ENCODE measurements at places on chromosomes 5 and 9.

GRCh38 chr5:65037831-65038815, 269.4 kb downstream of the CWC27 start:
- DNase-seq, result no peak

GRCh38 chr5:77635917-77636640, 2.4 kb downstream of the OTP start:
- no peak for DNase-seq

DNA sequence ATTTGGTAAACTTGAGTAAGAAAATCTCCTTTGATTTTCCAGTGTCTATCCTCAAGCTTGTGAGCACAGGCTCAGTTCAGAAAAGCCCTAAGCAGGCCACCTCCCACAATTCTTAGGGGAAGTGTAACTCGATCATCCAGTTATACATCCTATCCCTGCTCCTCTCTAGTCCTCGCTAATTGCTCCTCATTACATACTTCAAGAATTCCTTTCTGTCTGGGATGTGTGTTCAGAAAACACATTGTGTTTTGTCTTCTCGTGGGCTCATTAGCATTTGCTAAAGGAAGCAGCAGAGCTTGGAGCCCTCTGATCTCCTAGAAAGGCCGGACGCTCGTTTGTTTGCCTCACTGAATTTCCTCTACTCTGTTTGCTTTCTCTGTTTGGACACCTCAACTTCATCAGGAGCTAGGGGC, 268.2 kb upstream of the RFX3 start:
- no peak for DNase-seq

GRCh38 chr5:56183506-56183905, 49.6 kb downstream of the ANKRD55 start:
- no peak for DNase-seq

- DNase-seq, result no peak
Measured at GRCh38 chr5:100758306-100758705, 144.8 kb downstream of the ST8SIA4 start.

DNA sequence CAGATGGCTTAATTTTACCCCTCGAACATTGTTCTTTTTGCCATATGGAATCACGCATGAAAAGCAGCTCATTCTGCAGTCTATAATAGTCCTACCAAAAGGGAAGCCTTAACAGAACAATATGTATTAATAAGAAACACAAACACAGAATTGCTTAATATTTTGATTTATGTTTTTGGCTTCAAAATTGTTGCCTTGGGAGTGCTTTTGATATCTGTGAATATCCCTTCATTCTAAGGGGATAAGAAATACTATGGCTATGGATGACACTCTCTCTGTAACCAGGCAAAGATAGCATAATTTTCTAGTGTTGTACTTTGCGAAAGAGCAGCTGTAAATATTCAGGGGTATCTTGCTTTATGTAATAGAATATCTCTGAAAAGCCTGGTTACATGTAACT, 26.3 kb upstream of the CFAP95 start:
- DNase-seq, result no peak

DNA sequence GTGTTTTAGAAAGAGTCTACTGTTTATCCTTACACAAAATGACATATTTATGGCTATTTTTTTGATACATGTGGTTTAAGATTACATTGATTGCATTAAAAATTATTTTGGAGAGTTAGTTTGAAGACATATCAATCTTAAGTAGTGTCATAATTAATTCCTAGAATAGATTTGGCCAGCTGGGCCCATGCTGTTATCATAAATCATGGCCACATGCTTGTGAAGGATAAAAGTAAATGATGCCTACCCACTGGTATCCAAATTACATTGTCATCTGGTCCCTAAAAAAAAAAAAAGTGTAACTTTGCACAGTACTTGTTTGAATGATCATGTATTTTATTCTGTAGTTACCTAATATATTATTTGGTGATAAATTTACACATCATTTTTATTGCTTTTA, 96.9 kb downstream of the PARP8 start:
- DNase-seq, result no peak

DNA sequence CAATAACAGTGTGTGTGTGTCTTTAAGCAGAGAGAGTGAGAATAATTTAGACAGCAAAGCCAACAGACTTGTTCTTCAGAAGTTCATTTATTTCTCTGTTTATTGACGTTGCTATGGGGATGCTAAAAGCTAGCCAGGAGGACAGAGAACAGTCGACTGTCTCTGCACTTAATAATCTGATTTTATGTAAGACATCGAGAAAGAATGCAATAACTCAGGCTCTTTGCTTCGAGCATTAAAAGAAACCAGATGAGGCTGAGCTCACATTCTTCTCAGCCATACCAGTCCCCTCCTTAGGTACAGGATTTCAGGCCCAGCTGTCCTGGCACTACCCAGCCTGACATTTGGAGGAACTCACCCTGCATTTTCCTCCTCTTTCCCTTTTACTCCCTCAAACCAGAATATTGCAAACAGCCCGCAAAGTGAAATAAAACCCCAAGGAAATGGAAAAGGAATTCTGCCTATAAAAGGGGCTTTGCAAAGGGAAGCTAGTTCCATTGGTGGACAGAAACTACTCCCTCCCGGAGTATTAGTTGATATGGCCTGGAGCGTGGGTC, 44.5 kb upstream of the DPYSL3 start:
- DNase-seq, result peak; percentile 89

GRCh38 chr9:100411472-100412283, 15.3 kb upstream of the MSANTD3 start:
- peak; percentile 88 for DNase-seq

- DNase-seq, result no peak
Measured at GRCh38 chr9:36341936-36342577, 58.0 kb downstream of the RNF38 start.

GRCh38 chr9:68705531-68706362, 707 bp downstream of the PIP5K1B start:
- DNase-seq, result peak; percentile 25

DNA sequence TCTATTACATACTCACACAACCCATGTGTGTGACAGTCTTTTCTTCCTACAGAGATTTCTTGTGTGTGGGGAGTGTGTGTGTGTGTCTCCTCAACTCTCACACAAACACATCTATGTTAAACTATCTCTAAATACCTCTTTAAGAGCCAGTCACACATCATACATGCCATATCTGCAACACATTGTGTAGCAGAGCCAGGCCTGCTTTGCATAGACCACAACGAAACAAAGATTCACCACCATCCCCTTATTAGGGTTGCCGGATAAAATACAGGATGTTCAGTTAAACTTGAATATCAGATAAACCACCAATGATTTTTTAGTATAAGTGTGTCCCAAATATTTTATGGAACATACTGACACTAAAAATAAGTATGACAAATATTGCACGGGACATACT, 2.3 kb downstream of the FAM170A start:
- no peak for DNase-seq

- no peak for DNase-seq
Measured at GRCh38 chr9:124428751-124429529, 13.7 kb upstream of the PSMB7 start.

DNA sequence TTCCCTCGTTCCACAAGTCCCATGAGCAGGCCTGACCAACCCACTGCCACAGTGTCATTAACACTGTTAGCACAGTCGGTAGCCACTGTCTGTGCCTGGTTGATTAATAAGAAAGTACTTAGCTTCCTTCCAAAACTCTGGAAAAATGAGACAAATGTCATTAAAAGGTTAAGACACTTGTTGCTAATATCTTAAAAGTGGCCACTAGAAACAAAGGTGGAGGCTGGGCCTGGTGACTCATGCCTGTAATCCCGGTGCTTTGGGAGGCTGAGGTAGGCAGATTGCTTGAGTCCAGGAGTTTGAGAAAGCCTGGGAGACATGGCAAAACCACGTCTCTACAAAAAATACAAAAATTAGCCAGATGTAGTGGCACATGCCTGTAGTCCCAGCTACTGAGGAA, 194.0 kb downstream of the PDZD2 start:
- no peak for DNase-seq

DNA sequence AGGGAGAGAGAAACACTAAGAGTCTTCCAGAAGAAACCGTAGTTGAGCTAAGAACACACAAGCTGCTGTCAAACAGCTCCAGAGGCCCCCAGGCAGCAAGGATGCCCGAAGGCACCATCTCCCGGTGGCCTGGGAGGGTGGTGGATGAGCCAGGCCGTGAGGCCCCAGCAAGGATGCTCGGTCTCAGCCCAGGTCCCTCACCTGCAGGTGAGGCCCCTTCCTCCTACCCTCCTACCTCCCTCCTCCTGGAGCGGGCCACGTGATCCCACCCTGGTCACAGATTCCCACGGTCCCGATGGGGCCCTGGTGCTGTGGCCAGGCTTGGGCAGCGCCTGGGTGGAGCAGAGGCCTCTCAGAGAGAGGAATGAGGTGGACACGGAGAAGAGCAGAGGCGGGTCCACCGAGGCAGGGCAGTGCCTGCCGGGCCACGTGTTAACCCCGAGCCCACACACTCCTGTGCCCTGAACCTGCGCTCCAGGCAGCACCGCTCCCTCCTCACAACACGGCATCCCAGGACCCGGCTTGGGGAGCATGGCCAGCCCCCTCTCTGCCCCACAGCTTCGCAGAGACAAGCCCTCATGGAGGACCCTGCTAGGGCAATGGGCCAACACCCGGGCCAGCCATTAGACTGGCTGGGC, 95.4 kb upstream of the SARDH start:
- no peak for DNase-seq

GRCh38 chr9:91949946-91950664, at the start of gene ROR2:
Gene ROR2 (minus strand): TSS chr9:91950228.
- peak; percentile 88 for DNase-seq

- no peak for DNase-seq
Measured at GRCh38 chr5:135110785-135111596, 77.0 kb upstream of the PITX1 start.

DNA sequence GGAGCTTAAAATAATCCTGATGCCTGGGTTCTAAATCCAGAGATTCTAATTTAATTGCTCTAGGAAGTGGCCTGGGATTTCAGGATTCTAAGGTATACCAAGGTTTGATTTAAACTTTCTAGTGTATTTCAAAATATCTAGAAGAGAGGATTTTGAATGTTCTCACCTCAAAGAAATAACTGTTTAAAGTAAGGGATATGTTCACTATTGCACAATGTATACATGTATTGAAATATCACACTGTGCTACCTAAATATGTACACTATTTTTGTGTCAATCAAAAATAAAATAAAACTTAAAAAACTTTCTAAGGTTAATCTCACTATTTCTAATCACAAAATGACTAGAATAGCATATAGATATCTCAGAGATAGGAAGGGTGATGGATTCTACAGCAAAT, 34.0 kb downstream of the TNFSF8 start:
- DNase-seq, result no peak
